Right atrium auricular region (tissue), 2 donors: ENCODE measurements at places on chromosomes 5 and 9.

GRCh38 chr9:99778308-99778707 is 43.4 kb upstream of the NR4A3 start:
- no peak for DNase-seq

DNA sequence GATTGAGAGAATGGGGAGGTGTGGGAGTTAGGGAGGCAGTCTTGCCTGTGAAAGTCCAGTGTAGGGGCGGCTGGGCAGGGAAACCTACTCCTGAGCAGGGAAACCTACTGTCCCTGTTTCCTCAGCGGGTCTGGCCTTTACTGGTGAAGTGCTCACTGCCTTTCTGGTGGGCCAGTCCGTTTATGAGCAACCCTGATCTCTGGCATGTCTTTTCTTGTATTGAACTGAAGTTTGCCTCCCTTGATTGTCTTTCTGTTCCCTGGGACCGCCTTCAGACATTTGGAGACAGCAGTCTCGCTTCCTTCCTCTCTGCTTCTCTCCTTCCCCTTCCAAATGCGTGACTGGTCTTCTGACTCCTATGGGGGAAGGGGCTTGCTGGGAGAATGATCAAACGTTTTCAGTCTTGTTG is 2.9 kb downstream of the SNX18 start:
- no peak for DNase-seq

- no peak for DNase-seq
These were observed 211.8 kb upstream of the C9orf72 start for GRCh38 chr9:27784847-27785713.

DNA sequence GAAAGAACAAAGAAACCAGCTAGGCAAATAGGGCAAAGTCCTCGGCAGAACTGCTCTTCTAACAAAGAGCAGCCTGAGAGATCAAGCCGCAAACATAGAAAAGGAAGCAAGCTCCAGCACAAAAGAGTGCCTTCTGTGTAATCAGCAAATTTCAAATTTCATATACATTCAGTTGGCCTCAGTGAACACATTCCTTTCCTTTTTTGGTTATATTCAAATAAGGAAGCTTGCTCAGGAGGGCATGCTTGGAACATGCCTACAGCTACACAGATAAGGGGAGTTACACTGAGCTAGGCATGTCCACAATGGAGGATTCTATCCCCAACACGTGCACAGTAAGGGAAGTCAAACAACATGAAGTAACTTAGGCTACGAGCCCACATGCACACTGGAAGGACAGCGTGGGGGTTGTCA is 23.4 kb downstream of the IL33 start:
- DNase-seq: no peak

GRCh38 chr5:67315082-67315989 is 118.7 kb upstream of the CD180 start:
- DNase-seq: no peak

- DNase-seq: peak; percentile 92
These were observed 845 bp upstream of the NR4A3 start for GRCh38 chr9:99820685-99821395.

DNA sequence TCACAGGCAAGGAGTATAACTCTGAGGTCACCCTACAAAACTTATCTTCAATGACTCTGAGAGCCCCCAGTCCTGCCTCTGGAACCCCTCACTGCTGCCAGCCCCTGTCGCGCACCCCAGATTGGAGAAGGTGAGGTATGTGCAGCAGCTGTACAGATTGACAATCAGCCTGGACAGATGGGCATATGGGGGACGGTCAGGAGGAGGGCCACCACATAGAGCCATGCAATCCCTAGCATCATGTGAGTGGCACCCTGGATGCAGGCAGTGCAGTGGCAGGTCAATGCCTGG is 90.1 kb downstream of the LMX1B start:
- no peak for DNase-seq

DNA sequence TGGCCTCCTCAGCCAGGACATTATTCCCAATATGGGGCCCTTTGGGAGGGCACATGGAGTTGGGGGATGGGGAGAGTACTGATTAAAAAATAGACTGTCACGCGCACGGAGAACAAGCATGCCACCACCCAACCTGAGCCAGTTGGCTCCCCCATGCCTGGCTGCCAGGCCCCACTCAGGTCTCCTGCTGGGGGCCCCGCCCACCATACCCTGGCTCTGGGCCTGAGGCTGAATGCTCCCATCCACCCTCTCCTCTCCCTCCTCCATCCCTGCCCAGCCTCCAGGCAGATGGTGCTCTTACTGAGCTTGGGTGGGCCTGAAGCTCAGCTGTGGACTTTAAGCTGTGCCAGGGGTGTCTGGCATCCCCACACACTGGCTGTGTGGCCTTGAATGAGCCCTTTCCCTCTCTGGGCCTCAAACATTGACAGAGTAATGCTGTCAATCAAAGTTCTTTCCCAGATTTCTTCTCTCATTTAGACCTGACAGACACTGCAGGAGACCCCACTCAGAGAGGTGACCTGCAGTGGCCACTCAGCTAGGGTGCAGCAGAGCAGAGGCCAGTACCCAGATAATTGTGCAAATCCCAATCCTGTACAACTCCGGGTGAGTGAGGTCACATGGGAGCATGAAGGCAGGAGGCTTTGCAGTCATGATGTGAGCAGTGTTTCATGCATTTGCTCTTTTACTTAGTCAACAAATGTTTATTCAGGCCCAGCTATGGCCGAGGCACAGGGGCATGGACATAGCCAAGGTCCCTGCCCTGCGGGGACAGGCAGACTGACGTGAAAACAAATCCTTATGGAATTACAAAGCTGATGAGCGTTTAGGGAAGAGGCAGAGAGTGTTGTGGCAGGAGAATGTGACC is 9.8 kb upstream of the SYNPO start:
- DNase-seq: no peak

DNA sequence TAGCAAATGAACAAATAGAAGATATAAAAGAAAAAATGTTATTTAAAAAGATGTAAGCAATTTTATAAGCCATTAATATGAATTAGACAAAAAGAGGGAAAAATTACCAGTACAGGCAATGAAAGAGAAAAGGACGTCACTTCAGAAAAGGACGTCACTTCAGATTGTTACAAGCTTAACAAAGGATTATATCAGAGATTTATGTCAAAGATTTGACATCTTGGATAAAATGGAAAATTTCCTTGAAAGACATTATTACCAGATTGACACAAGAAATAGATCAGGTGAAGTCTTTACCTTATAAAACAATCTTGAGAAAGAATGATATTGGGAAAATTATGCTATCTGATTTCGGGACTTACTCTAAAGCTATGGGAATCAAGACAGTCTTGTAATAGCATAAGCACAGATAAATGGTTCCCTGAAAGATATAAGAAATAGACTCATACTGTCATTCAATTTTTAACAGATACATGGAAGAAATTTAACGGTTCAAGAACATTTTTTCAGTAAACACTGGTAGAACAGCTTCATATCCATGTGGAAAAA is 625.4 kb upstream of the EDIL3 start:
- no peak for DNase-seq

DNA sequence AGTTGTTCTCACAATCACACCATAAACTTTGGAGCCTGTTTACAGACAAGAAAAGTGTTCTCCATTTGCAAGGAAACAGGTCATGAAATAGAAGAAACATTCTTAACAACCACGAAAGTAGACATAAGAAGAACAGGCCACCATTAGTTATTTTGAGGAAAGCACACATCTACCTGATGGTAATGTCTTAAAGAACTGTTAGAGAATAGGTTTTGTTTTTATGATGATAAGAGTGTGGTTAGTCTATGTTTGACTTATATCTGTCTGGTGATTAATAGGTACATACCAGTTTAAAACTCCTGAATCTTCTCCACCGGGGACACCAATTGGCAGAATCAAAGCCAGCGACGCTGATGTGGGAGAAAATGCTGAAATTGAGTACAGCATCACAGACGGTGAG is 108.3 kb downstream of the CDH6 start:
- no peak for DNase-seq

DNA sequence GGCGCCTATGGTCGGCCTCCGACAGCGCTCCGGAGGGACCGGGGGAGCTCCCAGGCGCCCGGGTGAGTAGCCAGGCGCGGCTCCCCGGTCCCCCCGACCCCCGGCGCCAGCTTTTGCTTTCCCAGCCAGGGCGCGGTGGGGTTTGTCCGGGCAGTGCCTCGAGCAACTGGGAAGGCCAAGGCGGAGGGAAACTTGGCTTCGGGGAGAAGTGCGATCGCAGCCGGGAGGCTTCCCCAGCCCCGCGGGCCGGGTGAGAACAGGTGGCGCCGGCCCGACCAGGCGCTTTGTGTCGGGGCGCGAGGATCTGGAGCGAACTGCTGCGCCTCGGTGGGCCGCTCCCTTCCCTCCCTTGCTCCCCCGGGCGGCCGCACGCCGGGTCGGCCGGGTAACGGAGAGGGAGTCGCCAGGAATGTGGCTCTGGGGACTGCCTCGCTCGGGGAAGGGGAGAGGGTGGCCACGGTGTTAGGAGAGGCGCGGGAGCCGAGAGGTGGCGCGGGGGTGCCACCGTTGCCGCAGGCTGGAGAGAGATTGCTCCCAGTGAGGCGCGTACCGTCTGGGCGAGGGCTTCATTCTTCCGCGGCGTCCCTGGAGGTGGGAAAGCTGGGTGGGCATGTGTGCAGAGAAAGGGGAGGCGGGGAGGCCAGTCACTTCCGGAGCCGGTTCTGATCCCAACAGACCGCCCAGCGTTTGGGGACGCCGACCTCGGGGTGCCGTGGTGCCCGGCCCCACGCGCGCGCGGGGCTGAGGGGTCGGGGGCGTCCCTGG is 561 bp downstream of the DAPK1 start:
- no peak for DNase-seq

- DNase-seq: no peak
These were observed 182.6 kb upstream of the GNA14 start for GRCh38 chr9:77830618-77831285.

GRCh38 chr5:124234022-124234769 is 512.2 kb downstream of the ZNF608 start:
- no peak for DNase-seq

GRCh38 chr9:108642871-108643270 is 212.9 kb downstream of the ACTL7B start:
- DNase-seq: no peak

- no peak for DNase-seq
These were observed 27.5 kb downstream of the GPX3 start for GRCh38 chr5:151047814-151048425.

GRCh38 chr5:1836176-1836890 is 35.1 kb downstream of the NDUFS6 start:
- DNase-seq: no peak

DNA sequence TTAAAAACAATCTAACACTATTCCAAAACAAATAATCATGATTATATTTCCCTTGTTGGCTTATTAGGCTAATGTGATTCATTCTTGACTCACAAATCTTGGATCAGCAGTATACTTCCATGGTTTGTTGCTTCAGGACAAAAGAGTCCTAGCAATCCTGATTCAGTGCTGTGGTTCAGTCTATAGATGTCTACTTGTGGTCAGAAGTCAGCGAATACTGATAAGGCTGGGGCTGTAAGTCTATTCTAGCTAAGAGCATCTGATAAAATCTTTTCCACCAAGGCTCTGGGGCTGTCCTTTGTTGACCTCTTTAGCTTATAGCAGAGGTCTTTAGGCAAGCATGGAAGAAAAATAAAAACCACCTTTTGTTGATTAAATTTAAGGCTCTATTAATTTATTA is 4.4 kb upstream of the SMIM3 start:
- DNase-seq: no peak

GRCh38 chr9:114432323-114433067 is 44.7 kb upstream of the AKNA start:
- DNase-seq: no peak

DNA sequence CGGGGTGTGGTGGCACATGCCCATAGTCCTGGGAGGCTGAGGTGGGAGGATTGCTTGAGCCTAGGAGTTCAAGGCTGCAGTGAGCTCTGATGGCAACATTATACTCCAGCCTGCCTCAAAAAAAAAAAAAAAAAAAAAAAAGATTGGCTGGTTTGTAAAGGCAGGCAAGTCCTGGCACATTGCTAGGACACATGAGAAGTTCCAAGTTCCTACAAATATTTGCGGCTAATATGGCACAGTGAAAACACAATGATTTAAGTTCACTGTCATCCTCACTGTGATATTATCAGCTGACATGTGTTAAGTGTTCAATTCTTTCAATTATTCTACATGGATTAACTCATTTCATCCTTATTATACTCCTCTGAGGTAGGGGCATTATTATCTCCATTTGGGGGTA is 20.1 kb downstream of the TMEM268 start:
- no peak for DNase-seq

GRCh38 chr5:32506799-32507198 is 62.3 kb upstream of the ZFR start:
- DNase-seq: no peak

DNA sequence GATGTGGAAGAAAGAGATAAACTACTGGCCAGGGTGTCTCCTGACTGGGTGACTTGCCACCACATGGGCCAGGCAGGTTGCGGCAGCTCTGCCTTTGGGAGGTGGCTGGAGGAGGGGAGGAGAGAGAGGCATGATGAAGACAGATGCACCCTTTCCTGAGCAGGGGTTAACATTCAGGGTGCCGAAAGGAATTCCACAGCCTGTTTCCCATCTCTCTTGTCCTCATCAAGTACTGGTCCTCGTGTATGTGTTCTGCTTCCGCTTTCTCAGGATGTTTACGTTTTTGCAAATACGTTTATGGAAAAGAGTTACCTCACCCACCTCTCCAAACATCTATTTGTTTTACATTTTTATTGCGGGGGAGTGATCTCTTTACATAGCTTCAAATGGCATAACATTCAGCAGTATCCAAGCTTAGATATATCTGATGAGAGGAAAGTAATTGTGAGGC is 73.4 kb downstream of the C9orf85 start:
- no peak for DNase-seq

GRCh38 chr9:3018071-3018470 is 174.2 kb upstream of the PUM3 start:
- DNase-seq: no peak

- no peak for DNase-seq
These were observed 34.8 kb downstream of the ANXA6 start for GRCh38 chr5:151122828-151123227.
